ENCODE measurements at places on chromosomes 5 and 9. TPM values are rescaled to one million over a fixed set of nuclear protein-coding genes. Genes with fewer than 3 reads are reported as not detected.

The PCDHA10 gene
- not detected for total RNA-seq

The RABGAP1 gene
- total RNA-seq = 28.4 TPM

The CSF2 gene
- 4.7 TPM for total RNA-seq

- no peak for DNase-seq
- no peak overlapping the region for H3K27ac ChIP-seq
- no peak overlapping the region for H3K4me3 ChIP-seq
- no peaks in the 10 kb centered on the region for H3K27me3 ChIP-seq
These were observed 205.3 kb upstream of the WWC1 start for GRCh38 chr5:168086104-168086610.

DNA sequence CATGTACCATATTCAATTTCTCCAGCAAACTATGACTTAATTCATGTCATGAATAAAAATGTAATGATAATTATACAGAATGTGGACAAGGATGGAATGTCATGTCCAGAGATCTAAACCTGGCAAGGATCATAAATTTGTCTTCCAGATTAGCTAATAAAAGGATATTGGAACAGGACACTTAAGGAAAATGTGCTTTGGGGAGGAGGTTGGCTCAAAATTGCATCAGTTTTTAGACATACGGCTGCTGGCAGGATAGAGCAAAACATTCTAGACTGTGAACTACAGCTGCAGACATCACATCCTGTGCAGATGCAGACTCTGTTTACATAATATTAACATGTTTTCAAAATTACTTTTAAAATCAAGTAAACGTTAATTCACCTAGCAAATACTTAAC, 248.4 kb downstream of the TLR4 start:
- H3K27ac ChIP-seq = no peak overlapping the region
- H3K4me1 ChIP-seq = no peaks in the 10 kb centered on the region
- H3K4me3 ChIP-seq = no peak overlapping the region
- H3K27me3 ChIP-seq = no peaks in the 10 kb centered on the region
- H3K36me3 ChIP-seq = no peaks in the 10 kb centered on the region

DNA sequence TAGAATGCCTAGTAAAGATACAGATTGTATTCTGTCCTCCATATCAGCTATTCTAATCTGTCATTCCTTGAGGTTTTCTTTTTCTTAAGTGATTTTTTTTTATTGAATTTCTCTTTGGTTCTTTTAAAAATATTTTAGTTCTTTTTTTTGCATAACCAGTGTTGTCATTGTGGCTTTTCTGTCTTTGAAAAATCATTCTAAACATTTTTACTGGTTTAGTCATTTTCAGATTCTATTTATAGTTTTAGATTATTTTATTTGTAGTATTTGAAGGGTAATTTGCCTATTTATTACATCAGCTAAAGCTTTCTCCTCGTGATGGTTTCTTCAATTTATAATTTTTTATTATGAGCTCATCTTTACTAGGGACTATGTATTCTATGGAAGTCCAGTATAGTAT, 78.1 kb downstream of the NDUFAF2 start:
- H3K27ac ChIP-seq = no peak overlapping the region
- H3K27me3 ChIP-seq = no peaks in the 10 kb centered on the region
- no peak for DNase-seq
- no peaks in the 10 kb centered on the region for H3K4me1 ChIP-seq

The CD72 gene
- total RNA-seq = 5.4 TPM

DNA sequence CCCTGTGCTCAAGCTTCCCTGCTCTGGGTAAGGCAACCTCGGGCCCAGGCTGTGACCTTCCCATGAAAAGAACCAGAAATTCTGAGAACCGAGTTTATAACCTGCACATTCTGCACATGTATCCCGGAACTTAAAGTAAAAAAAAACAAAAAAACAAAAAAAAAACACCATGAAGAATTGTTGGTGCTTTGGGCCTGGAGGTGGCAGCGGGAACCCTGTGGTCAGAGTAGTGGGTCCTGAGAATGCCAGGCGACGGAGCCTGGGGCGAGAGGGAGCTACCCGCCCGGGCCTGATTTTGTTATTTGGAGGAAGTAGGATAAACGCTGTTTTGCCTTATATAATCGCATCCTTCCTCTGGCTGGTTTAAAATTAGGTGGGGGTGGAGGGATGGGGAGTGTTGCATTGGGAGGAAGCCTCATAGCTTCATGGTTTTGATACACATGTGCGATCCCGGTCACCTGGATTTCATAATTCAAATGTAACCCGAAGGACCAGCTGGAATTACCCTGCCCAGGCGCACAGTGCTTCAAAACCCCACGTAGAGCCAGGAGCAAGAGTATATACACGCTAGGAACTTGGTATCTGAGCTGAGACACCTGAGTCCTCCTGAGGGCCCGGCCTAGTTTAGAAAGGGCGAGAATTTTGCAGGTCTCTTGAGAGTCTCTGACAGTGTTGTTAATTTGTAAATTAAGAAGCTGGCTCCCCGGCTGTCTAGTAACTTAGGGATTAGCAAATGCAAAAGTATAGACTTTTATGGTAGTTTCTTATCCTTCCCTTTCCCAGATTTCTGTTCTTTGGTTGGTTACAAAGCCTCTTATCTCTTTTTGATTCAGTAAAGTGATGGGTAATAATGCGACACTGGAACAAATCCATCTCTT, 2.8 kb downstream of the MSX2 start:
- peaks cover 8% of the 10 kb centered on the region for H3K4me1 ChIP-seq
- no peak for DNase-seq
- no peaks in the 10 kb centered on the region for H3K36me3 ChIP-seq
- no peak overlapping the region for H3K4me3 ChIP-seq
- no peak overlapping the region for H3K27ac ChIP-seq
- H3K27me3 ChIP-seq = peaks cover 90% of the 10 kb centered on the region

DNA sequence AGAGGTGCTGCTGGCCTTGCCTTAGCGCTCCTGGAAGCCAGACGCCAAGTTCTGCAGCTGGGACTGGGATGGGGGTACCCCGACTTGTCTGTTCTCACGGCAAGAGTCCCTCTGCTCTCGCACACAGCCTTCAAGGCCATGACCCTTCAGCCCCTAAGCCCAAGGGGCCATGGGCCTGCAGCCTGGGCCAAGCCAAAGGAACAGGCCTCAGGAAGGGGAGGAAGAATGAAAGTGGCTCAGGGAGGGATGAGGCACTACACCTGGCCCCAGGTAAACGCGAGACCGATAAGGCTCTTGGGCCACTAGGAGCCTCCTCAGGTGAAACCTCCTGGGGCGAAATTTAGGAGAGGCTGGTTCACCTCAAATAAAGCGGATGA, 3.9 kb downstream of the EBF1 start:
- DNase-seq = no peak
- H3K27me3 ChIP-seq = peaks cover 33% of the 10 kb centered on the region
- H3K4me3 ChIP-seq = no peak overlapping the region

DNA sequence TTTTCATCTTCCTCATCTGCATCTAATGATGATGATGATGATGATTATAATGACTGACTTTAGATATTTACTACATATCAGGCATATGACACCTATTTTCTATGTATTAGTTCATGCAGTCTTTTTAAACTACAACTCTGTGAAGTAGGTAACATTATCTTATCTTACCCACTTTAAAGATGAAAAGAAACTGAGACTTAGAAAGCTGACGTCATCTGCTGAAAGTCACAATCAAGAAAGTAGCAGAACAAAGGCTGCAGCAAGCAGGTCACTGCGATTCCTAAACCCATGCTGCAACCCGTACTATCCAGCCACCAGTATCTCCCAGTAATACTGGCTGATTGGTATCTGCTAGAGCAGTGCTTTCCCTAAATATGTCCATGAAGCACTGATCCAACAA, 40.1 kb upstream of the INSYN2B start:
- H3K4me1 ChIP-seq = no peaks in the 10 kb centered on the region
- peaks cover 37% of the 10 kb centered on the region for H3K36me3 ChIP-seq

DNA sequence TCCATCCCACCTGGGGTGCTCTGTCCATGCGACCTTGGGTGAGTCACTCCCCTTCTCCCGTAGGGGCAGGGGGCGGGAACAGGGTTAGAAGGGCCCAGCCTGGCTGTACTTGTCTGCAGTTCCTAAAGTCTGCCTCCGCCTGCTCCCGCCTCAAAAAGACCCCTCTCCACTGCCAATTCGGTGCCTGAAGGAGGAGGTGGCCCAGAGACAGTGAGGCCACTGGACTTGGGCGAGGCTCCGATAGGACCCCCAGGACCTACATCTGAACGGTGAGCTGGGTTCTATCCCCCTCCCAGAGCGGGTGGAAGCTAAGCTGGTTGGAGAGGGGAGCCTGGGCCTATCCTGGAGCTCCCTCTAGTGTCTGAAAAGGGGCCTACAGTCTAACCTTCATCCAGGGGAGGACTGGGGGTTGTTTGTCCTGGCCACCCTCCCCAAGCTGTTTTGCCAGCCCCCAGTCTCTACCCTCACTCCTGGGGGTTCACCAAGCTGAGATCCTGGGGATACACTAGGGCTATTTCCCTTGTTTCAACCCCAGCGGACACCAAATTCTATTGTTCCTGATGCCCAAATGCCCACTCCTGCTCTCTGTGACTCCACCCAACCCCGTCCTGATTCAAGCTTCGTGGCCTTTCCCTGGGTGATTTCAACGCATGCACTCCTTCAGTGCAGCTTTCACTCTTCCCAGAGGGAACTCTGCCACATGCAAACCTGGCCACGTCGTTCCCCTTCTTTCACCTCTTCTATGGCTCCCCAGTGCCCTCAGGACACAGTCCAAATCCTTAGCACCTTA, 6.1 kb upstream of the CRB2 start:
- H3K36me3 ChIP-seq = no peaks in the 10 kb centered on the region
- no peaks in the 10 kb centered on the region for H3K4me1 ChIP-seq
- H3K4me3 ChIP-seq = no peak overlapping the region
- peak; percentile 76 for DNase-seq

The PCDHB6 gene
- total RNA-seq = not detected

The NR4A3 gene
- total RNA-seq = 0.29 TPM

The RELL2 gene
- total RNA-seq = 25.1 TPM

GRCh38 chr9:69122082-69122548, 52.0 kb upstream of the TJP2 start:
- no peaks in the 10 kb centered on the region for H3K36me3 ChIP-seq
- peak; percentile 63 for DNase-seq
- H3K27me3 ChIP-seq = no peaks in the 10 kb centered on the region
- H3K4me1 ChIP-seq = peaks cover 19% of the 10 kb centered on the region
- peak overlapping the region; percentile 95 for H3K4me3 ChIP-seq
- peak overlapping the region; percentile 87 for H3K27ac ChIP-seq

DNA sequence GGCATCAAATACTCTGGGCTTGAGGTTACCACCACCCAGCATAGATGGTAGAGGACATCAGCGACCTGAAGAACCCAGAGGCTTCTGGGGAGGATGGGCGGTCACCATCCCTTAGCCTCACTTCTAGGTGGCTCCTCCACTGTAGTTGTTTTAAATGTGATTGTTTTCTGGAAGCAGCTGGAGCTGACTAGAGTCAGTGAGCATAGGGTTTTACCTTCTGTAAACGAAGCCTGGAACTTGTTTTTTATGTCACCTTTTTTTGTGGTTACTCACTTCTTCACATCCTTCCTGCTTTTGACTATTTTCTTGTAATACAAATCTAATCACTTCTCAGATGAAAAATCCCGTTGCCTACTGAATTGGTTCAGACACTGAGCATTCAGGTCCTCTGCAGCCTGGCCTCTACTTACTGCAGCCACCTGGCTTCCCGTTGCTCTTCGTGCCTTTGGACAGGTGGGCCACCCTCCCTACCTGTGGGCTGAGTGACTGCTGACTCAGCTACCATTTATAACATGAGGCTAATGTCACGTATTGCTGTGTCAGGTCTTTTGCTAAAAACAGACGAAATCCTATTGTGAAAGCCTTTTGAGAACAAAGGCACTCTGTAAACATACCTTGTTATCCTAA, 167.8 kb downstream of the MAN2A1 start:
- peaks cover 34% of the 10 kb centered on the region for H3K4me1 ChIP-seq
- H3K36me3 ChIP-seq = peaks cover 77% of the 10 kb centered on the region
- DNase-seq = peak; percentile 22
- peak overlapping the region; percentile 5 for H3K4me3 ChIP-seq
- no peaks in the 10 kb centered on the region for H3K27me3 ChIP-seq

The CCL27 gene
- not detected for total RNA-seq

DNA sequence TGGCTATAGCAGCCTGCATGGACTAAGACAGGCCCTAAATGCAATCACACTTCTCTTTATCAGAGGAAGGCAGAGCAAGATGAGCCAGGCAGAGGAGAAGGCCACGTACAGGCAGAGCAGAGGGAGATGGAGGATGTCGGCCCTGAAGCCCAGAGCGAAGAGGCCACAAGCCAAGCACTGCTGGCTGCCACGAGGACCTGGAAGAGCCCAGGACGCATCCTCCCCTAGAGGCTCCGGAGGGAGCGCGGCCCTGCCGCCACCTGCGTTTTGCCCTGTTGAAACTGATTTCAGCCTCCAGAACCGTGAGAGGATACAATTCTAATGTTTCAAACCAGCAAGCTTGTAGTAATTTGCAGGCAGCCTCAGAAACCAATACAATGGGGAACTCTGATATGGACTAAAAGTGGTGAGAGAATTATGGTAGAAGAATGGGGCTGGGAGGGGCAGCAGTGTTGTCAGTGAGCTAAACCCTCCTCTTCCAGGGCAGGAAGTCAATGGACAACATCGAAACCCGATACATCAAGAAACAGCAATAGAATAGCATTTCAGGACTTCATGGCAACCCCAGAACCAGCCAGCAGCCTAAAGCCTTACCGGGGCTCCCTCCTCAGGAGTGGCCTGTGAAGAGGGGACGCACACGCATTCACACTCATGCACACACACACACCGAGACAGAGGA, 32.6 kb downstream of the ADAMTS2 start:
- no peaks in the 10 kb centered on the region for H3K4me1 ChIP-seq
- H3K27ac ChIP-seq = no peak overlapping the region
- no peaks in the 10 kb centered on the region for H3K27me3 ChIP-seq
- no peak for DNase-seq
- H3K36me3 ChIP-seq = no peaks in the 10 kb centered on the region
- H3K4me3 ChIP-seq = no peak overlapping the region

DNA sequence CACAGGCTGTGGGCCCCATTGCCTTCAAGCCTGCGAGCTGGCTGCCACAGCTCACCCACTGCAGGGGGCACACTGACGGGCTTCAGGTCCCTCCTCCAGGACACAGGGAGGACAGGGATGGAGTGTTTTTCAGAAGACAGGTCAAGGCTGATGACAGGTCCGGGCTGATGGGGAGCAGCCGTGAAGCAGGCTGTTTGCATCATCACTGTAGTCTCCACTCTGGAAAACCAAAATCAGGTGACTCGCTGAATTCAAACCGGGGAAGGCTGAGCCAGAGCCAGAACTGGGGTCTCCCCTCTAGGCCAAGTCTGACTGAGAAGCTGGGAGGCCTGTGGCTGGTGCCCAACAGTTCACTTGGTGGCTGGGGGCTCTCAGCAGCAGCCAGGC, 48.5 kb downstream of the OLFM1 start:
- H3K27ac ChIP-seq = no peak overlapping the region
- DNase-seq = no peak
- no peaks in the 10 kb centered on the region for H3K36me3 ChIP-seq

GRCh38 chr9:69070201-69070600, 34.6 kb downstream of the FXN start:
- no peak overlapping the region for H3K27ac ChIP-seq
- no peaks in the 10 kb centered on the region for H3K4me1 ChIP-seq

The LHX2 gene
- not detected for total RNA-seq

- no peaks in the 10 kb centered on the region for H3K36me3 ChIP-seq
- H3K27me3 ChIP-seq = no peaks in the 10 kb centered on the region
- H3K27ac ChIP-seq = no peak overlapping the region
- DNase-seq = no peak
These were observed 212.4 kb downstream of the TRIM32 start for GRCh38 chr9:116899337-116900006.

Data from activated CD4-positive, alpha-beta T cell treated with anti-CD3 and anti-CD28 coated beads, Interleukin-2, amount 10 ng/mL, durations not matched to agents 7 days and 5 days (primary cell).